NT2/D1 (cell line): ENCODE measurements at places on chromosomes 4 and X.
A peak's percentile ranks its signal among the peaks of the same experiment; 100 is the strongest.

DNA sequence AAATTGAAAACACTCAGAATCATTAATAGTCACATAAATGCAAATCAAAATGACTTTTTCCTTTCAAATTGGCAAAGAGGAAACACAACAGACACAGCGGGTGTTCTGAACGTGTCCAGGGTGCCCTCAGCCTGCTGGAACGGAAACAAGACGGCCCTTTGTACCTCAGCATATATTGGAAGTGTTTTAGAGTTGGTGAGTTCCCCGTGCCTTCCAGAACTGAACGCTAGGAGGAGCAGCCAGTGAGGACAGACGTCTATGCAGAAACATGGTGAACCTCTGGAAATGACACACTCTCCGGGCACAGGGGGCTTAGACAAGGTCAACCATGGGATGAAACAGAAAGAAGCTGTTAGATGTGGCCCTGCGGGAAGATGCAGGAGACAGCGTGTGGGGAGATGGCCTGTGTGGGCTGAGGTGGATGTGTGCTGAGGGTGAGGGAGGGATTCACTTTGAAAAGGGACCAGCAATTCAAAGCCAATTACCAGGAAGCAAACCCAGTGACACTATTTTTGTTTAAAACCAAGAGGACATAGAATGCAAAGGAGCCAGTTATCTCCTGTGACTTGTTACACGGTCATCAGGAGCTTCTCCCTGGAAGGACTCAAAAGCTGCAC is 40.4 kb downstream of the RNF212 start:
- DNase-seq = peak; percentile 43

- DNase-seq = no peak
These were observed 106.6 kb upstream of the SH3RF1 start for GRCh38 chr4:169377367-169377766.

DNA sequence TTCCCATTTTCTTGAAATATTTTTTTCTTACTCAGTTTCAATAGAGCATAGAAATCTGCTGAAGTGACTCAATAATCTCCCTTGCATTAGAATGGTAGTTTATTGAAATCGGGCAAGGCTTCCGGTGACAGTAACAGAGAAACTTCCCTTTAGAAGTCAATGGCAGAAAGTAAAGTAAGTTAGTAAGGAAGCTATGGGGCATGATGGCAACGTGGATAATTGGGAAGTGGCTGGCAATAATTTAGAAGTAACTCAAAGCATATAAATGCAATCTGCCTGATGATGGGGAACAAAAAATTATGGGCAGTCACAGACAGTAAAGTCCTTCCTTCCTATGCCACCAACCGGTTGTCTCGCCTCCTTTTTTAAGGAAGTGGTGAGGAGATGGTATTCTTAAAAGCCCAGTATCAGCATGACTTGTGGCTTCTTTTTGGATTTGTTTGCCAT is 7.6 kb downstream of the CYBB start:
- no peak for DNase-seq

- peak; percentile 64 for DNase-seq
These were observed 169.2 kb upstream of the MAGEB18 start for GRCh38 chrX:25968920-25969319.

DNA sequence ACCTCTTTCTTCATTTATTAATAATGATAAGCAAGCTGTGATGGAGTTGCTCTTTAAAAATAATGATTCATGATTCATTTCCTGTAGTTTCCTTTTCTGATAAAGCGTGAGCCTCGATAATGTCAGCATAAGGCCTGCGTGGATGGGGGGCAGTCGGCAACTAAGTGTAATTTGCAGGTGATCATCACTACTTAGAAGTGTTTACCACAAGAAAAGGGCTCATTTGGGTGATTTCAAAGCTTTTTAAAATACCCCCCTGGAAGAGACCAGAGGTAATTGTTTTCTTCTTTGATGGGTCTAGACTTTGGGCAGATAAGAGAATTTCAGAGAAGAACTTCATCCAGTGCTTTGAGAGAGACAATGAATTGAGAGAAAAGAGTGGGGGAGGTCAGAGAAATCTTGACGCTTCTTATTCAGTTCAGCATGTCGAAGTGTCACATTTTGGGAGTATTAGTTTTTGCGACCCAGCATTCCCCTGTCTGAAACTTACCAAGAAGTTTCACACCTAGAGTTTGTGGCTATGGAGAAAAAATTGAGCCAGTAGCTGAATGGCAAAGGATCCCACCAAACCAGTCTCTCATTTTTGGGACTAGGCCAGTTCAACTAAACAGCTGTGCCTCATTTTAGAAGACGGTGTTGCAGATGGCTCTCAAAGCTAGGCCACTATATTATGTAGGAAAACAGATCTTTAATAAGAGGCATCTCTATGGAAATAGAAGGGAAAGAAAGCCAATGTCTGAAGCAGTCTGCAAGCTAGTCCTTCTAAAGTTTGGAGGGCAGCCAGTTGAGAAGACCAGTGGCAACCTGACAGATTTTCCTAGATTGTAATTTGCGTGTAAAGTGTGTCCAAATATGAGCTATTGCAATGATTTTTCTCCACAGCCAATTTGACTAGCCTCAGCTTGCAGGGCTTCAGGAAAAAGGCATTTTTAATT is 171.0 kb upstream of the PPP1R2C start:
- DNase-seq = no peak

- DNase-seq = no peak
These were observed 610.6 kb upstream of the DIPK2B start for GRCh38 chrX:45811326-45811725.

- peak; percentile 42 for DNase-seq
These were observed 844.2 kb downstream of the RAPGEF2 start for GRCh38 chr4:159946983-159947615.

GRCh38 chrX:78979789-78980464 is 34.7 kb downstream of the P2RY10 start:
- DNase-seq = no peak

DNA sequence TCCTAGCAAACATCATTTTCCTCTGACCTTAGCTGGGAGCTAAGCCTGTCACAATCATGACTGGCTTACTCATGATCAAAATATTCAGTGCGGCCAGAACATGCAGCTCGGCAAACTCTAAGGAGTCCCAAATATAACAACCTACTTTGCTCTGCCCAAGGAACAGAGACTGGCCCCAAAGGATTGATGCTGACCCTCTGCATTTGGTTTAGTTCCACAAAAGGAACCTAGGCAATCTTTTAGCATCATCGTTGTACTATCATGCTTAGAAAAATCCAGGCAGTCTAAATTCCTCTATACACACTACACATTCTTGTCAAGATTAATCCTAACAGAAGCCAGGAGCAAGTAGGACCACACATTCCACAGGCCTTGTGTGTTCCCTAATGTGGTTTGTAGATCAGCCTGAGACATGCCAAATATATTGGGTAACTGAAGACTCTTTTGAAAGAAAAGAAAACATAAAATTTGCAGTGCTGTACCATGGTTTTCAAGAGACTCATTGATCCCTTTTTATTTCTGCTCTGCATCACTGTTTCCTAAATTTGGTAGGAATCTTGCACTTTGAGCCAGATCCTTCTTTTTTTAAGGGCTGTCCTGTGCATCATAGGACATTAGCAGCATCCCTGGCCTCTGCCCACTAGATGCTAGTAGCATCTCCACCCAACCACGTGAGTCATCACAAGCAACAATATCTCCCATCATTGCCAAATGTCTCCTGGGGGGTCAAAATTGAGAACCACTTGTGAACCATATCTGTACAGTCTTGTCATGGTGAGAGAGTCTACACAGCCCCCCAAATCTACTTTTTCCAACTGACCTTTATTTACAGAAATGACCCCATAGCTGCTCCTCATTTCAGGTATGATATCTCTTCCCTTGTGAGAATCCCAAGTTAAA is 17.6 kb upstream of the CC2D2A start:
- DNase-seq = no peak

GRCh38 chr4:114077610-114078009 is 98.2 kb upstream of the ARSJ start:
- no peak for DNase-seq

- no peak for DNase-seq
These were observed 67.2 kb upstream of the SHISA3 start for GRCh38 chr4:42330002-42330592.

GRCh38 chr4:23894021-23894420 is 4.2 kb upstream of the PPARGC1A start:
- no peak for DNase-seq

DNA sequence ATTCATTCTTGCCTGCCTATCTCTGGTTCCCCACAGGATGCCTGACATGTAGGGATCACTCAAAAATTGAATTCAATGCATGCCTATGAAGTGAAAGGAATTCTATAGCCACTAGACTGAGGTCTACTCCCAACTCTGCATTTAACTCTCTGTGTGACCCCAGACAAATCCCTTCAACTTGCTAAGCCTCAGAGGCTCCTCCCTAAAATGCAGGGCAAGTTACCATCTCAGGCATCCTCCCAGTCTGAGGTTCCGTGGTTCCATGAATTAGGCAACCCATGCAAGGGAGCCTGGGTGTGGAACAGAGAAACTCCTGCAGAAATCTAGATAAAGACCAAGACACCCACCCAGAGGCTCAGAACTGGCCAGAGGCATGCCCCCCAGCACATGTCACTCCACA is 6.6 kb downstream of the SRPX start:
- DNase-seq = no peak

- no peak for DNase-seq
These were observed 191.4 kb downstream of the TSPAN5 start for GRCh38 chr4:98466868-98467599.

GRCh38 chrX:72421797-72422196 is 116.1 kb upstream of the CITED1 start:
- no peak for DNase-seq

GRCh38 chrX:126557151-126557550 is 4.5 kb upstream of the DCAF12L1 start:
- DNase-seq = no peak

GRCh38 chr4:20698382-20698781 is 1.9 kb upstream of the PACRGL start:
- no peak for DNase-seq

- DNase-seq = no peak
These were observed 792 bp downstream of the ADRA2C start for GRCh38 chr4:3766785-3767569.

GRCh38 chrX:133185119-133185518 is 33.0 kb downstream of the TFDP3 start:
- no peak for DNase-seq

DNA sequence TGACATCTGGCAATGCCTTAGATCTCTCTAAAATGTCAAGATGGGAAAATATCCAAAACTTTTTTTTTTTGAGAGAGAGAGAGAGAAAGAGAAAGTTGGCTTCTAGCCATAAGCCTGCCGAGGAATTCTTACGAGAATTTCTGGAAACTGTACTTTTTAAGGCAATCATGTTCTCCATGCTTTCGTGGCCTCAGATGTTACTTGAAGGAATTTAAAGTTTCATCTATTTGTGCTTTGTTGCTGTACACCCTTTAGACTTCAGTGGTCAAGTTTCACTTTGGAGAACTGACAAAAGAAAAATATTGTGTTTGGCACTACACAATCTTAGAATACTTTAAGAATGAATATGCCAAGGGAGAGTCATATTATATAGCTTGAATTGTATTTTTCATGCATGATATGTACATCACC is 53.9 kb downstream of the FAT4 start:
- no peak for DNase-seq

DNA sequence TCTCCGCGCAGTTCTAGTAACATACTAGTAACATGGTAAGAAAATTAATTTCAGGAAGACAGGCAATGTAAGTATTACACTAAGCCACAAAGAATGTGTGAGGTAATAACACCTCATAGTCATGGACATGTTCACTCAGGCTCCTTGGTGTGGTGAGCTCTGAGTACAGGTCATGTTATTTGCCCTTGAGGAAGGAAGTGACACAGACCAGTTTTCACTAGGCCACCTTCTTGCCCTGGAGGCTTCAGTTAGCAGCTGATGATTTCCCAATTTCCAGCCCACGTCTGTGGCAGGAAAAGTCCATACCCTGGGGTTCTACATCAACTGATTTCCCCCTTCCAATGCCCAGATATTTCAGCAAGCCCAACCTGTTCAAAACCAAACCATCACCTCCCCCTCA is 6.7 kb downstream of the APOO start:
- DNase-seq = no peak

GRCh38 chr4:165524532-165525190 is 145.9 kb downstream of the CPE start:
- DNase-seq = no peak

GRCh38 chrX:43750248-43750676 is 94.2 kb downstream of the MAOA start:
- peak; percentile 42 for DNase-seq

- DNase-seq = no peak
These were observed 219.4 kb downstream of the NKX6-1 start for GRCh38 chr4:84279678-84280077.

DNA sequence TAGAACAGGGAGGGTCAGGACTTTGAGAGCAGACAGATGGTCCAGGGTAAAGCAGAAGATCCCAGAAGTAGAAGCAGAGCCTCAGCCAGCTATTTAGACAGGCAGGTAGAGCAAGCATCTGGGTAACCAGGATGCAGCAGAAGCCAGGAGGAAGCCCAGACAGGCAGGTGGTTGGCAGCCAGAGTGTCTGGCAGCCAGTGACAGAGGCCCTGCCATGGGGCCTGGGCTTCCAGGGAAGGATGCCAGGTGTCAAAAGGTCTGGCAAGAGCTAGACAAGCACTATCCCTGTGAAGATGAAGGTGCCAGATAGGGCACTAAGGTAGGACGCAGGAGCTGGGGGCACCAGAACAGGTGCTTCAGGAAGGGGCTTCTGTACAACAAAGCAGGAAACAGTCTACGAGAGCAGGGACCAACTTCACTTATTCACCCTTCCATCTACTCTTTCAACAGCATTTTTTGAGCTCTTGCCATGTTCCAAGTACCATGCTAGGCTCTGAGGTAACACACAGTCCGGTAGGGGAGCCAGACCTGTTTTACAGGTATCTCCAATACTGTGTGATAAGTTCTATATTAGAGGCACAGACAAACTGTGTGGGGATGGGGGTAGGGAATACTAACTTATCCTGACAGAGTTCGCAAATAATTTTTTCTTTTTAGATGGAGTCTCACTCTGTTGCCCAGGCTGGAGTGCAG is 38.1 kb upstream of the GJB1 start:
- no peak for DNase-seq

DNA sequence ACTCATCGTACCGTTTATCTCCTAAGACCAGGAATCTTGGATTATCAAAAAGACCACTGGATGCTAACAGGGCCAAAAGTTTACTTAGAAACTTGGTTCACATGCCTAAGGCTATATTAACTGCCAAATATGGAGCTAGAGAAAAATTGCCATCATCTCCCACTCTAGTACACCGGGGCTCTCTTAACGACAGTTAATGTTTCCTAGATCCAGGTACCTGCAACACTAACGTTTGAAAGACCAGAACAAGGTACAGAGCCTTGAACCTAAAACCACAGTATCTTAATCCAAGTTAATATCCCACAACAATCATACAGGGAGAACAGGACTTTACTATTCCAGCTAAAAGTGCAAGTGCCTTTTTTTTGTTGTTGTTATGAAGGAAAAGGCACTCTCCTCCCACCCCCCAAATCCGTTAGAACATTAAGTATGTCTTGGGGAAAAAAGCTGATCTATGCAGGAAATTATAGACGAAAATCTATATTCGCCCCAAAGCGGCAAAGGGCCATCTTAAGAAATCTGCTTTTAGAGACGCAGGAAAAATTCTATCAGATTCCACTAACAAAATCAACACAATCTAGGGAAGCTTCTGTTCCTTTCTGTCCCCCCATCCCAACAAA is 1.3 kb downstream of the G3BP2 start:
- DNase-seq = no peak
